ENCODE measurements at places on chromosomes 6 and 20.

DNA sequence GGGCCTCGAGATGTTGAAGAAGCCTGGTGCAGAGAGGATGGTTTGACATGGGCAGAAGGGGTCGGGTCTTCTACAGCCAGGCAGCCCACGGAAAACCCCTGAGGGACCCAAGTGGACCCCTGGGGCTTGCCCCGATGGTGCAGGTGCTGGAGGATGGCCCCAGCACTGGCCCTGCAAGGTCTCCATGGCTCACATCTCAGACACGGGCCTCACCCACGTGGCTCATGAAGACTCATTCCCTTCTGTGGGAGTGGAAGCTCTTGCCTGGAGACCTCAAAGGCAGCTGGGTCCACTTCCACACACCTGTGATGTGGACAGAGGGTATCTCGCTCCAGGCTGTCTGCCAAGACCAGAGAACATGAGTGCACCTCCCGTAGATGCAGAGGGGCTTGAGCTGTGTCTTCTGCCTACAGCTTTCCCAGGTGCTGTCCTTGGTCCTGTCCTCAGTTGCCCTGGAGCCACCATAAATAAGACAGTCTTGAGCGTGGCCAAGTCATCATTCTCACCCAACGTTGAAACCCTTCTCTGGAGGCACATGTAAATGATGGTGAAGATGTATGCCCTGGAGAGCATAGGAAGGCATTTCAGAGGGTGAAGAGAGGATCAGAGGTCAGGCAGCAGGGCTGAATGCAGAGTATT, 108.0 kb downstream of the SYNDIG1 start:
- no peak for DNase-seq

DNA sequence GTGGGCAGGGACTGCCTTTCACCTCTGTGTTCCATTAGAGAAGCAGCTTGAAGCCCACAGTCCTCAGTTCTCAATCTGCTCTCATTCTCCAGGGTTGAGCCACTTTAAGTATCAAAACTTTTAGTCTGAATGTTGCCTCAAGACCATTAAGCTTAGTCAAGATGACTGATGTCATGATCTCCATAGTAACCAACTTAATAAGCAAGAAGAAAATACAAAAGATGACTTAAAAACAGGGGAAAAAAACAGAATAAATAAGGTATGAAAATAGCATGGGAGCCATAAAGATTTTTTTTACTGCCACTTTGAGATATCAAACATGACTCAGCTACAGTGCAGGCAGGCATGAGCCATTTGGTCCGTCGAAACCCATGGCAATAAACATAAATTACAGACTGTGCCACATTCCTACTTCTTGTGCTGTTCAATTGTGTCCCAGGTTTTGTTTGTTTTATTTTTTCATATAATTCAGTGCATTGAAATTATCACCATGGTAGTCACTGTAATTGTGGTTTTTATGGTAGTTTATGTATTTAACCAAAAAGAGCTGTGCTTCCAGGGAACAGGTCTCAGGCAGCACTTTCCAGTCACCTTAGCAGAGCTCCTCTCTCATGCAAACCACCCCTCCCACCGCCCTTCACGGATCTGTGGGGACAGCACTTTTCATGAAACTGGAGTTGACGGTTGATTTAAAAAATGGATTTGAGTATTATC, 156.5 kb upstream of the INSM1 start:
- DNase-seq, result no peak

- peak; percentile 21 for DNase-seq
These were observed at the start of gene HLA-DRB5 for GRCh38 chr6:32529697-32530430. Gene HLA-DRB5, minus strand, starts transcription at chr6:32530287. Its CDS starts 63 bp downstream, at chr6:32530224.

- DNase-seq, result no peak
These were observed 553.4 kb upstream of the CITED2 start for GRCh38 chr6:139927742-139928305.

DNA sequence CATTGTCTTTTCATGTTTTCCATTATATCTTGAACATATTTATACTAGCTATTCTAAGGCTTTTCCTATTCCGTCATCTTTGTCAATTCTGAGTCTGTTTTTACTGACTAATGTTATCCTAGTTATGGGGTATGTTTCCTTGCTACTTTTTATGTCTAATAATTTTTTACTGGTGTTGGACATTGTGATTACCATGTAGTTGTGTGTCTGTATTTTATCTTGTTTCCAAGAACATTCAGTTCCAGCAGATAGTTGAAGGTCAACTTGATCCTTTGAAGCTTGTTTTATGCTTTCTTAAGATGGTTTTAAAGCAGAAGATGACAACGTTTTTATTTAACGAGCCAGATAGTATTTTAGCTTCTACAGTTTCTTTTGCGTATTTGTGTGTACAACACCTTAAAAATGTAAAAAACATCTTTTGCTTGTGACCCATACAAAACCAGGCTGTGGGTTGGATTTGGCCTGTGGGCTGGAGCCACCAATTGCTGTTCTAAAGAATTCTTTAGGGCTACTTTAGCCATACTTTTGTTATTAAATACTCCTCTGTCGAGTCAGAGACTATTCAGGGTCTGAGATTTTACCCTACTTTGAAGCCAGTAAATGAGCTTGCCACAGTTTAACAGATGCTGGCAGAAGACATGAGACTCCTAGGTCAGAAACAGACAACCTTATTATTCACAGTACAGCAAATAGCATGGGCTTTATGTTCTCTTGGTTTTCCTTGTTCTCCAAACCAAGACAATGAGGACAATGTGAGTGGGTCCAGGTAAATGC, 38.7 kb upstream of the REV3L start:
- no peak for DNase-seq

DNA sequence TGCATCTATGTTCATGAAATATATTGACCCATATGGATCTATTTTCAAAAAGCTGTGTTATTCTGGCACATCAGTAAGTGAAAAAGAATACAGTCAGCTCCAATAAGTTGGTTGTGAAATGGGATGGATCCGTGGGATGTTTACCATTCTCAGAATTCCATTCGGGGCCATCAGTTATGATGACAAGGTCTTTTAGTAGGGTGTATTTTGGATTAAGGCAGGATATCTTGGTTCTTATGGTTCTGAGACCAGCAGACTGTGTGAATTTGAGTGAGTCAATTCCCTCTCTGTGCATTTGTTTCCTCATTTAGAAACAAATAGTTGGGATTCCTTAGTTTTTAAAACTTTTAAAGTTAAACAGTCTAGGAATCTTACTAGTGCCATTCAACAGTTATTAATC, 287.4 kb downstream of the CD109 start:
- no peak for DNase-seq

- DNase-seq, result no peak
These were observed 4.4 kb upstream of the RAET1L start for GRCh38 chr6:150029749-150030148.

GRCh38 chr20:32808438-32808837, 11.3 kb upstream of the MAPRE1 start:
- DNase-seq, result no peak

DNA sequence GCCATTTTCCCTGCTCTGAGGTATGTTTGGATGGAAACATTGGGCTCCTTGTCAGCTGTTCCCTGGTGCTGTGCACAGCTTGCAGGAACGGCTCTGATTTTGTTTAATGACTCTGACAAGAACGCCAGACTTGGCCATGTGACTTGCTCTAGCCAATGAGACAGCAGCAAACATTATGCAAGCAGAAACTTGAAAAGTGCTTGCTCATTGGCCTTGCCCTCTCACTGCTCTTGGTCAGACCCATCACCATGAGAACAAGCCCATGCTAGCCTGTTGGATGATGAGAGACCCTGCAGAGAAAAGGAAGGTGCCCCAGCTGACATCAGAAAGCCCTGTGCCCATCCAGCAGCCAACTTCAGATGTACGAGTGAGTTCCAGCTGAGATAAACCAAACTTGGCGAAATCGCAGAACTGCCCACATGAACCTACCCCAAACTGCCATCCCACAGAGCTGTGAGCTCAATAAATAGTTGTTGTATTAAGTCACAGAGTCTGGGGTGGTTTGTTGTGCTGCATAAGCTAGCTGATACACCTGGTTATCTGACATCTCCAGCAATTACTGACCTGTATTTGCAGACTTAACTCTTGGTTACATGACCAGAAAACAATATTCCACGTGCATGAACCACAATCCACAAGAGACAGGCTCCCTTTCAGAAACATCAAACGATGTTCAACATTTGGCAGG, 96.9 kb downstream of the JPH2 start:
- no peak for DNase-seq

GRCh38 chr6:84137051-84137375, 90.4 kb downstream of the CEP162 start:
- DNase-seq, result no peak

GRCh38 chr20:37821696-37822095, 81.2 kb upstream of the VSTM2L start:
- no peak for DNase-seq

DNA sequence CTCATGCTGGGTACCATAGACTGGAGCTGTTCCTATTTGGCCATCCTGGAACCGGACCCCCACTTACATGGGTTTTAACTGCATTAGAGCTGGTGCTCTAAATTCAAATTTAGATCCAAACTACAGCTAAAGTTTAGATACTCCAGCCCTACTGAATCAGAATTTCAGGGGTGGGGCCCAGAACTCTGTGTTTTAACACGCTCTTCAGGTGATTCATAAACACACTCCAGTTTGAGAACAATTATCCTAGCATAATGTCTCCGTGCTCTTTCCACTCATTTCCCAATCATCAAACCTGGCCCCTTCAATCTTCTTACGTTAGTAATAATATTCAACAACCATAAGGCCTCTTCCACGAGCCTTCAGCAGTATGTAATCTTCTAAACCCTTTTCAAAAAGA, 15.3 kb downstream of the TRPC4AP start:
- DNase-seq, result no peak

DNA sequence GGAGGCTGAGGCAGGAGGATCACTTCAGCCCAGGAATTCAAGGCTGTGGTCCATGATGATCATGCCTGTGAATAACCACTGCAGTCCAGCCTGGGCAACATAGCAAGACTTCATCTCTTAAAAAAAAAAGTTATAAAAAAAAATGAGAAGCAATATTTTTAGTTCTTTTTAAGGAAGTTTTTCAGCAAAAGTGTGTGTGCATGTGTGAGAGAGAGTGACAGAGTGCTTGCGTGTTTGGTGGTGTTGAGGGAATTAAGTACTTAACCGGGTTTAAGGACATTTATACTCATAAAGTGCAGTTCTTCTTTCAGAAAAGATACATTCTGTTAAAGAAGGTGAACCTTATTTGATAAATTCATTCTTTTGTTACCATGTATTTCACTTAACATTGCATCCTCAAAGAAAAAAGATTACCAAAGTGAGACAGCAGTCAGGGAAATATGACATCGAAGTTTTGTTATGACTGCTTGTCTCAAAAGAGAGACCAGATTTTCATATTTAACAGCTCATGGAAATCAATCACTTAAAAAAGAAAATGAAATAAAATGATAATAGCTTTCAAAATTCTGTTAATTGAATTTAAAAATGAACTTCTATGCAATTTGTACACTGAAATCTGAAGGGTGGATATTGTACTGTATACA, 254.7 kb downstream of the ARHGAP18 start:
- no peak for DNase-seq

DNA sequence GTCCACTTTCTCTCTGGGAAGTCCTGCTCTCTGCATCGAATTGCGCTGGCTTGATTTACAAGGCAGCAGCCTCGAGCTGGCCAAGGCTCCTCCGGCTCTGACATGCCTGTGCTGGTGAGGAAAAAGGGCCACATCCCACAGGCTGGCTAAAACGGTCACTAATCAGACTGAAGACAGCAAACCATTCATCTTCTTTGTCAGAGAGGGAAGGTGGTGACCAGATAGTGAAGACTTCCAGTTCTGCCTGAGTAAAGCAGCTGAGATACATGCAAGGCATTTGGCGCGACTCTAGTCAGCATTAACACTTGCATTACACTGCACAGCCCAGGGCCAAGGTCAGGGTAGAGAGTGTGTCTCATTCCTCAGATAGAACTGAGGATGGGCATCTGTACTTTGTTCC, 203.2 kb upstream of the MAP3K7 start:
- no peak for DNase-seq

DNA sequence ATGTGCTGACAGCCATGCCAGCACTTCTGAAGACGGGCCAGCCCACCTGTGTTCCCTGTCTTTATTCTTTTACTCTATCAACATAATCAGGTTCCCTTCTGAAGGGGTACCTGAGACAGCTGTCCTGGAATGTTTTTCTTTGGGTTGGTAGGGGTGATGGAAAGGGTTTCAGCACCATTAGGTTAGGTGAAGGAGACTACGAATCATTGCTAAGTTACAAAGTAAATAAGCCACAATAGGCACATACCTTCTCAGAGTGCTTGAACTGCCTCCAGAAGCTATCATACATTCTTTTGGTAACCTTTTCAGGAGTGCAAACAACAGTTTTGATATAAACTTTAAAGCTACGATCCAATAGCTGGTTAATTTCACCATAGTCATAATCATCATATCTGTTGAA, 106.3 kb downstream of the SESN1 start:
- DNase-seq, result no peak

GRCh38 chr6:13294499-13295069, 33.8 kb downstream of the TBC1D7 start:
- DNase-seq, result no peak

- peak; percentile 59 for DNase-seq
These were observed 55.5 kb downstream of the JARID2 start for GRCh38 chr6:15301179-15302006.

- DNase-seq, result no peak
These were observed 82.8 kb downstream of the CD40 start for GRCh38 chr20:46200582-46201570.

- no peak for DNase-seq
These were observed 69.0 kb upstream of the CCN2 start for GRCh38 chr6:132020138-132020581.

DNA sequence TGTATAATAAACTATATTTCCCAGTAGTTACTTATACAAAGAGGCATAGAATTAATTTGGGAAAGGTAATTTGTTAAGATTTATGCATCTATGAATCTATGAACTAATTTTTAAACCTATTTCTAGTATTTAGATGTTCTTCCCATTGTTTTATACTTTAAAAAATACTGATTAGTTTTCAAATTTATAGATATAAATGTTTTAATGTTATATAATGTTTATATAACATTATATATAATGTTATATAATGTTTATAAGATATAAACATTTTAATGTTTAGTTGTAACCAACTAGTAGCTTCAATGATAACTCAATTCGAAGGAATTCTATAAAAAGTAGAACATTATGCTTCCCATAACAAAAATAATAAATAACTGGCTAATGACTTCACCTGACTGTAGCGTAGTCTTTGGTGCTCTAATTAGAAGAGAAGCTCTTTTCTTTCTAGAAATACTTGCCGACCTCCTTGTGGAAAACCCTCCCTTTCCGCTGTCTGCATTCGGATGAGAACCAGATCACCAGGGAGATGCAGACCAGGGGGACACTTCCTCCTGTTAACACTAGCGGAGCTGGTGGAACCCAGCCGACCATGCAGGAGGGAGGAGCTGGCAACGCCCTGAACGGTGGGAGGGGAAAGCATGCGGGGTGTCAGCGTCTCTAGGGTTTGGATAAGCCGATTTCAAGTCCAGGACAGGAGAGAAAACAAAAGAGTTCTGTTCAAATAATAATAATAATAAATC, 158.4 kb downstream of the OR2B2 start:
- DNase-seq, result peak; percentile 71

GRCh38 chr6:79307321-79308036, 73.0 kb upstream of the HMGN3 start:
- DNase-seq, result no peak

DNA sequence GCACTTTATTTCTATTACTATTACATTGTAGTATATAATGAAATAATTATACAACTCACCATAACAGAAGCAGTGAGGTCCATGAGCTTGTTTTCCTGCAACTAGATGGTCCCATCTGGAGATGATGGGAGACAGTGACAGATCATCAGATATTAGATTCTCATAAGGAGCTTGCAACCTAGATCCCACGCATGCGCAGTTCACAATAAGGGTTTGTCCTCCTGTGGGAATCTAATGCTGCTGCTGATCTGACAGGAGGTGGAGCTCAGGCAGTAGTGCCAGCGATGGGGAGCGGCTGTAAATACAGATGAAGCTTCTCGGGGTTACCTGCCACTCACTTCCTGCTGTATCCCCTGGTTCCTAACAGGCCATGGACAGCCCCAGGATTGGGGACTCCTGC, 139.5 kb upstream of the TCF21 start:
- no peak for DNase-seq

Data from GM13976 (cell line).